ENCODE measurements at places on chromosomes 11 and 22. TPM values are rescaled to one million over a fixed set of nuclear protein-coding genes. Genes with fewer than 3 reads are reported as not detected.

- DNase-seq: no peak
These were observed 8.8 kb downstream of the CTTN start for GRCh38 chr11:70407121-70407520.

The UBQLN3 gene
- polyA plus RNA-seq: not detected

- DNase-seq: no peak
These were observed 386.7 kb downstream of the TBC1D22A start for GRCh38 chr22:47148956-47149728.

DNA sequence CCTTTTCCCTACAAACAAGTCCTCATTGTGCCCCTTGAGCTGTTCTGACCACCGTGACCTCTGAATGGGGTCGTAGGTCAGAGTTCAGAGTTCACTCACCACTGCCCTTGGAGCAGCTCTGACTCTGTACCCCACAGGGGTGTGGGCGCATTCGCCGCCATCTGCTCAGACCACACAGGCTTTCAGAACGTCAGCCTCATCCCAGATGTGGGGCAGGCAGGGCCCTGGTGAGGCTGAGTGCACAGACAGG is 14.8 kb upstream of the MUC5B start:
- DNase-seq: no peak

The KCNQ1OT1 gene
- 0.03 TPM for polyA plus RNA-seq

DNA sequence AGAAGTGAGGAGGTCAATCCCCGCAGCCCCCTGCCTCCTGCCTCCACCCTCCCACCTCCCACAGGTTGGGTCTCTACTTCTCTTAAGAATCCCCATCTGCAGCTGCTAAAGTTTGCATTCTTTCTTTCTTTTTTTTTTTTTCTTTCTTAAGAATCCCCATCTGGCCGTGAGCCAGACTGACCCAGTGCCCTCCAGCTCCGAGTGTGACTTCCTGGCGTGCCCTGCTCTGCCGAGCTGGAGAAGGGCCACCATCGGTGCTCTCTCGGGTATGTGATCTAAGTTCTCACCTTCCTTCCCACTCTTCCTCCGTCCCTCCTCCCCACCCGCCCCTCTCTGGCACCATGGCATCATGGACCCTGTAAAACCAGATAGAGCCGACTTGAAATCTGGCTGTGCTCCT is 66.7 kb upstream of the LMO1 start:
- DNase-seq: no peak

The BET1L gene
- polyA plus RNA-seq: 28.5 TPM

- DNase-seq: peak; percentile 33
These were observed 131.2 kb downstream of the BUD13 start for GRCh38 chr11:116641561-116642045.

GRCh38 chr22:22092974-22093373 is 110.4 kb upstream of the TOP3B start:
- DNase-seq: no peak

GRCh38 chr11:62077132-62077531 is 46.7 kb upstream of the INCENP start:
- DNase-seq: no peak

DNA sequence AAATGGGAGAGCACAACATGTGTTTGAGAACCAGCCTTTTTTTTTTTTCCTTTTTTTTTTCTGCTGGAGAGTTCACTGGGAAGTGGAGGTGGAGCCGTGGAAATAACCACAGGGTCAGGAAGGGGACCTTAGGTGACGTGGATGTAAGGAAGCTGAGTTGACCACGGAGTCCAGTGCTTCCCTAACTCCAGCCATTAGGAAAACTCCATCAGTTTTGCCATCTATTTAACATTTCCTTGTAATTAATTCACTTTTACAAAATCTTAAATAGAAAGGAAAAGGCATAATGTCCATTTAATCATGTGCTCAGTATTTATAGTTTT is 2.0 kb upstream of the CDK2AP2 start:
- DNase-seq: no peak

All from A549 (cell line).